ENCODE measurements at places on chromosomes 13 and 19. TPM values are rescaled to one million over a fixed set of nuclear protein-coding genes. Genes with fewer than 3 reads are reported as not detected.

- no peak for DNase-seq
Measured at GRCh38 chr19:35262101-35262761, 6.5 kb upstream of the USF2 start.

GRCh38 chr19:23810496-23810895 is 51.8 kb upstream of the ZNF681 start:
- no peak for DNase-seq

DNA sequence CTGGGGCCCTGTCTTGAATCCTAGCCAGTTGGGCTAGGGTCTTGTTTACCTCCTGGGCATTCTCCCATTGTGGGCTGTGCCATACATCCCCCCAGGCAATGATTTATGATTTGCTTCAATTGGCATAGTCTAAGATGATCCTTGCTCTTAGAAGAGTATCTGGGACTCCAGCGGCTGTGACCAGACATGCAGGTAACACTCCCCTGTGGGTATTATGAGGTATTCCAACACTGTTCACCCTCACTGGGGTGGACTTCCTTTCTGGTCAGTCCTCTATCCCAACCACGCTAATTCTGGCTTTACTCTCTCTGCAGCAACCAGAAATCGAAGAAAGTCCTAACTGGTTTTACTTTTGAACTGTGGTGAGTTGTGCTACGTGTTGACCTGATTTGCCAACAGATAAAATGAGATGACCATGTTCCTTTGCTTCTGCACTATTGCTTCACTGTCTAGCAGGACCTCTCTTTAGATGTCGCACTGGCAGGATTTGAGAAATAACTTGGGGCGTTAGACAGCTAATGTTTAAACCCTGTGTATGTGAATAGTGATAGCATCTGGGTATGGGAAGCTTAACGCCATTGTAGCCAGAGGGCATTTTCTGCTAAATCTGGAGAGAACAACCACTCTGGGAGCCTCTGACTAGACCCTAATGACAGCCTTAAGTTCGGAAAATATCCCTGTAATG is 6.7 kb upstream of the LRCH1 start:
- DNase-seq: no peak

- no peak for DNase-seq
Measured at GRCh38 chr13:59700281-59700680, 463.4 kb downstream of the DIAPH3 start.

- peak; percentile 53 for DNase-seq
Measured at GRCh38 chr19:43316591-43317319, 36.7 kb upstream of the CD177 start.

GRCh38 chr19:7292950-7293761 is 1.1 kb downstream of the INSR start:
- DNase-seq: no peak

DNA sequence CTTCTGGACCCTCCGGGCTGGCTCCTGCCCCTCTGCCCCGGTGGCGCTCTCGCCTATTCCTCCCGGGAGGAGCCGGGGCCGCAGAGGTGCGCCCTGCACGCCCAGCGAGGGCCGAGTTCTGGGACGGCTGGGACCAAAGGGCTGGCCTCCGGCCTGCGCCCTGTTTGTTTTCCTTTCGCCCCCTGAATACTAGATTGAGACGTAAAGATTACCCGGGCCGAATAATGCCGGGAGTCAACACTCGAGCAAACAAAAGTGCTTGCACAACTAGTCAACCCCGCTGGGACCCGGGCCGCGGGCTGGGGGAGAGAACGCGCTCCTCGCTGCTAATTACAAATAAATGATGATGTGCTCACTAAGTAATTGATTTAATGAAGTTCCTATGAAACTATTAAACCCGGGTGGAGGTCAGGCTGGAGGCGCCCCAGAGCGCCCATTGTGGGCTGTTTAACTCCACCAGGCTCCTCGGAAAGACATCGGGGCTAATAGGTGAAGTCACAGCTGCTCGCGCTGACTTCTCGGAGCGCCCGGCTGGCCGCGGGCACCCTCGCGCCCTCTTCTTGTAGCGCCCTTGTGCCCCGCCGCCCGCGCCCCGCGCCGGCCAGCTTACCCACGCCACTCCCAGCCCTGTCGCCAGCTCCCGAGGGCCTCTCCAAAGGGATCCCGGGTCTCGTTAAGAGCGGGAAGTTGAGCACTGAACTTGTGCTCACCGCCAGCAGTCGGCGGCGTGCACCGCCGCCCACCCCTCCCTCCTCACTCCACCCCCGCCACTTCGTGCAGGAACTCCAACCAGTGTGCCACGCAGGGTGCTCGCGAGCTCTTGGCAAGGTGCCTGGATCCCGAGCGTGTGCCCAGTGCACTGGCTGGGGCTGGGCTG is 14.9 kb downstream of the ZIC5 start:
- DNase-seq: no peak

GRCh38 chr13:100089465-100090032 is 656 bp downstream of the PCCA start:
- DNase-seq: peak; percentile 19

DNA sequence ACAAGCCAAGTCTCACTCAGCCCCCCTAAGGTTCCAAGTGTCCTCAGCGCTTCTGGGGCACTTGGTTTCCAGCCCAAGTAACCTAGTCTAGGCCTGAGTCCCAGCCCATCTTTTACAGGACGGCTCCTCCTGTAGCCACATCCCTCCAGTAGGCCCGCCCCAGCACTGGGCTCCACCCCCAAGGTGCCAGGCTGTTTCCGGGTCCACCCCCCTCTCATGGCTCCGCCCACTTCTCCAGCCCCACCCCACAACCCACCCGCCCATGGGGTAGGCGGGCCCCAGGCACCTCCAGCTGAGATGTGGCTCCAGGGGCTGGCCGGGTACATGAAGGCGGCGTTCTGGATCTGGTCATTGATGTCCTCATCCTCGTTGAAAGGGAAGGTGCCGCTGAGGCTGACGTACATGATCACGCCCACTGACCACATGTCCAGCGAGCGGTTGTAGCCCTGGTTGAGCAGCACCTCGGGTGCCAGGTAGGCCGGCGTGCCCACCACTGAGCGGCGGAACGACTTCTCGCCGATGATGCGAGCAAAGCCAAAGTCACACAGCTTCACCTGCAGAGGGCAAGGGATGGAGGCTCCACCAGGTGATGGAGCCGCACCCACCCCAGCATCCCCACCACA is 17.2 kb upstream of the DACT3 start:
- DNase-seq: no peak

- DNase-seq: no peak
Measured at GRCh38 chr19:10291554-10292205, 1.9 kb downstream of the ICAM5 start.

- peak; percentile 91 for DNase-seq
Measured at GRCh38 chr13:24995225-24995804, 100.6 kb upstream of the PABPC3 start.

DNA sequence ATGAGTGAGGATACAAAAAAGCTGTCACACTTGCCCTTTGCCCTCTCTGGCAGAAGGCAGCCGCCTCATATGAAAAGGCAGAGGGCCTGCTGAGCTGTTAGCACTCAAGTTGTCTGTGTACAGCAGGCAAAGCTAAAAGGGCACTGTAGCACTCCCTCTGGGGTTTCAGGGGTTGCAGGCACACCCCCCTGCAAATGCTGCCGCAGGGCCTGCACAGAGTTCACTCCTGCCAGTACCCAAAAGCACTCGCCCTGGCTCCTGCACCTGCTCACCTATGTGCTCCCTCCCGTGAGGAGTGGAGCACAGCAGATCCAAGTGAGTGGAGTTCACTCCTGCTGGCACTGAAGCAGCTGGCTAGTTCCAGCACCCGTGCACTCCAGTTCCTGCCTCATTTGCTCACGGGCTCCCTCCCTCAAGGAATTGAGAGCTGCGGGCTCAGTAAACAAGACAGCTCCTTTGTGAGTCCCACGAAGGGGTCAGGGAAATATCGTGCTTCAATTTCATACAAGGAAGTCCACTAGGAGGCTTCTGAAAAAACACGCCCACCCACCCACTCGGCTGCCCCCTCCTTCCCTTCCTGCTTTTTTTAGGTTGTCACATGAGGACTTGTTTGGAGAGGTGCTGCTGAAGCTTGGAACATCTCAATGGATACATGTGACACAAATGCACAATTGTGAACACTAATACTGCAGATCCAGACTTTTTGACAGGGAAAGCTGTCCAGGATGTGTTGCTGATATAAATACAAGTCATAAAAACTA is 9.9 kb upstream of the RCBTB2 start:
- DNase-seq: no peak

NLRP7 gene
- not detected for total RNA-seq

DNA sequence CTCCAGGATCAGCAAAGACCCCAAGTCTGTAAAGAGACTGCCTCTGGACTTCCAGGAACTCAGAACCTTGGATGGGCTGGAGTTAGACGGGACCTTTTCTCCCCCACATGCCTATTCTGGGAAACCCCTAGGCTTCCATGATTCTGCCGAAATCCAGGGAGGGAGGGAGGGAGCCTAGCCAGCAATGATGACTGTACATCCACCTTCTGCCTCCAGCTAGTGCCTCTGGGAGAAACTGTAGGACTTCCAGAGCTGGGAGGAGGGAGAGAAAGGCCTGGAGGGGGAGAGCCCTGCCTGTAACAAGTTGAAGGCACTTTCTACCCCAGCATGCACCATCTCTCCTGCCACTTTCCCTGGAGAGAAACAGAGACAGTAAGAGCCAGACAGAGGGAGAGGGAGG is 6.0 kb upstream of the HAS1 start:
- DNase-seq: peak; percentile 68

- no peak for DNase-seq
Measured at GRCh38 chr19:33175156-33175782, 18.9 kb upstream of the LRP3 start.

- peak; percentile 47 for DNase-seq
Measured at GRCh38 chr13:37277007-37277406, 171.5 kb upstream of the CSNK1A1L start.

GRCh38 chr19:35120898-35121297 is 5.3 kb downstream of the FXYD3 start:
- DNase-seq: peak; percentile 25

- no peak for DNase-seq
Measured at GRCh38 chr19:38878575-38879399, 712 bp upstream of the RINL start.

- no peak for DNase-seq
Measured at GRCh38 chr19:17950310-17951156, 16.4 kb upstream of the KCNN1 start.

SLAIN1 gene
- not detected for total RNA-seq

KIR2DL3 gene
- total RNA-seq: not detected

DNA sequence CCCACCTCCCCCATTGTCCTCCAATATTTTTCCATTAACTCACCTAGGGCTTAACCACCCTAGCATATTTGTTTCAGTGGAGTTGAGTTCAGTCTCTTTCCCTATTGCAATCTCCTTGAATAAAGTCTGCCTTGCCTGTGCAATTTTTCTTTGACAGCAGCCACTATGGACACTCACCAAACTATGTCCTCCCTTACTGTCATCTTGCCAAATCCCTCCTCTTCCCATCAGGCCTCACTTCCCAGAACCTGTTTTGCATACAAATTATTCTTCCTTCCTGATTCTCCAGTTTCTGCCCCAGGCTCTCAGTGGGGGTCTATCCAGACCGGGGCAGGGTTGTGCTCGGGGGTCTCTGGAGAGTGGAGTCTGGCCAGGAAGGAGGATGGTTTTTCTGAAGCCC is 2.2 kb upstream of the LYPD5 start:
- no peak for DNase-seq

MLNR gene
- not detected for total RNA-seq
